Activated CD4-positive, alpha-beta T cell treated with anti-CD3 and anti-CD28 coated beads, Interleukin-2, amount 10 ng/mL, durations not matched to agents 7 days and 5 days (primary cell): ENCODE measurements at places on chromosomes 4 and X.

DNA sequence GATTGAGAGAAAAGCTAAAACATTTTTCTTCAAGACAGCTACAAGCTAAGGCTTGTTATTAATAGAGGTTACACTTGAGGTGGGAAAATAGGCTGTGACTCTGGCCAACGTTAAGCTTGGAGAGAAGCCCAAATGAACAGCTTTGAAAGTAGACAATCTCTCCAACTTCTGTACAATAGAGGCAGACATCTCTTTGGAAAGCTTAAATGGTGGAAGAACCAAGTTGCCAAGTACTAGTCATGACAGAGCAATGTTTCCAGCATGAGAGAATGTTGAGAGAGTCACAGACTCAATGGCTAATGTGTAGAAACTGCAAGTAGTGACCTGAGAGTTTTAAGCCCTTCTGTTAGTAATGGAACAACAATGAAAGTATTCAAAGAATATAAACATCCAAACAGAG lies 298.1 kb downstream of the INPP4B start:
- no peaks in the 10 kb centered on the region for H3K27me3 ChIP-seq
- no peak for DNase-seq

DNA sequence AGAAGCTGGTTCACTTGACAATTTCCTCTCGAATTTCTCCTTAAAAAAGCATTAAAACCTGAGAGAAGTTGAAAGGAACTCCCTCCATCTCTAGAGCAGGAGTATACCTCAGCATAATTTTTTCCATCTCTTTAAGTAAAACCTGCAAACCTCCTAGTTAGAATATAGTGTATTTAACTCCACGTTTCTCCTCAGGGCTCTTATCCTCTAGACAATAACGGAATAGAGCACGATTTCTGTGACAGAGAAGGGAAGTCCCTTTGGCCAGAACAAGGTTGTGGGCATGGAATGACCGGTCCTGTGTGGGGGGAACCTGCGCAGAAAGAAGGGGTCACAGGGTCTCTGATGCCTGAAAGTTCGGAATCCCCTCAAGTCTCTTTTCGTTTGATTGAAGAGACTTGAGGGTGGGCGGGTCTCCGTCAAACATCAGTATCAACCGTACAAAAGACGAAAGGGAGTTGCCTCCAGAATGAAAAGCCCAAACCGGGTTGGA lies 697 bp downstream of the ZNF280C start:
- H3K36me3 ChIP-seq, result peaks cover 4% of the 10 kb centered on the region
- peak overlapping the region; percentile 91 for H3K27ac ChIP-seq
- peaks cover 1% of the 10 kb centered on the region for H3K27me3 ChIP-seq
- H3K4me3 ChIP-seq, result peak overlapping the region; percentile 86

DNA sequence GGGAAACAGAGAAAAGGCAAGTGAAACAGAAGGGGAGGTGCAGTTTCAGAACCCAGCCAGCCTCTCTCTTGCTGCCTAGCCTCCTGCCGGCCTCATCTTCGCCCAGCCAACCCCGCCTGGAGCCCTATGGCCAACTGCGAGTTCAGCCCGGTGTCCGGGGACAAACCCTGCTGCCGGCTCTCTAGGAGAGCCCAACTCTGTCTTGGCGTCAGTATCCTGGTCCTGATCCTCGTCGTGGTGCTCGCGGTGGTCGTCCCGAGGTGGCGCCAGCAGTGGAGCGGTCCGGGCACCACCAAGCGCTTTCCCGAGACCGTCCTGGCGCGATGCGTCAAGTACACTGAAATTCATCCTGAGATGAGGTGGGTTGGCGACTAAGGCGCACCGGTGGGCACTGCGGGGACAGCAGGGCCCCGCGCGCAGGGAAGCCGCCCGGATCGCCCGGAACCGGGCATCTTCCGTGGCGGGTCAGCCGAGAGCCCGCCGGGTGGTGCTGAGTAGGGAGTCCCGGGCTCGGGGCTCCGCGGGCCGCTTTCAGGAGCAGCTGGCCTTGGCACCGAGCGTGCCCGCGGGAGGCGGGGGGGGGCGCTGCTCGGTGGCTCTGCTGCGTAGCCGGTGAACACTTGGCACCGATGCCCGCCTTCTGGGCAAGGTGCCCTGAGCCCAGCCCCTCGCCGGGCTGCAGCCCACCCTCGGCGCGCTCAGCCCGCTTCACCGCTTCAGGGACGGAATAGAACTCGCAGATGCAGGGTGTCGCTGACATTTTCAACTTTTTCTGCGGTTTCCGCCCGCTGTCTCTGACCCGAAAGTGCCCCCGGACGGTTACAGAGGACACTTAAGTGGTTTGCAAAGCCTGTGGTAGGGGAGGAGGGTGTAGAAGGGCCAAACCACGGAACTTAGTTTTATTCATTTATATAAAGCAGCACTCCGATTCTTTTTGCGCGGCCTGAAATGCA lies at the start of gene CD38:
Gene CD38, plus strand, starts transcription at position 40 of the 953 bp plus-strand sequence. Its CDS starts 87 bp downstream, at position 127.
- peaks cover 78% of the 10 kb centered on the region for H3K4me1 ChIP-seq
- H3K36me3 ChIP-seq, result peaks cover 64% of the 10 kb centered on the region
- H3K4me3 ChIP-seq, result peak within 1 kb of the TSS; percentile 85
- peak within 1 kb of the TSS; percentile 91 for H3K27ac ChIP-seq

- H3K27me3 ChIP-seq, result no peaks in the 10 kb centered on the region
- DNase-seq, result peak; percentile 6
- peak overlapping the region; percentile 89 for H3K27ac ChIP-seq
- H3K36me3 ChIP-seq, result peaks cover 4% of the 10 kb centered on the region
Measured at GRCh38 chrX:135985973-135986310, 707 bp downstream of the SLC9A6 start.

DNA sequence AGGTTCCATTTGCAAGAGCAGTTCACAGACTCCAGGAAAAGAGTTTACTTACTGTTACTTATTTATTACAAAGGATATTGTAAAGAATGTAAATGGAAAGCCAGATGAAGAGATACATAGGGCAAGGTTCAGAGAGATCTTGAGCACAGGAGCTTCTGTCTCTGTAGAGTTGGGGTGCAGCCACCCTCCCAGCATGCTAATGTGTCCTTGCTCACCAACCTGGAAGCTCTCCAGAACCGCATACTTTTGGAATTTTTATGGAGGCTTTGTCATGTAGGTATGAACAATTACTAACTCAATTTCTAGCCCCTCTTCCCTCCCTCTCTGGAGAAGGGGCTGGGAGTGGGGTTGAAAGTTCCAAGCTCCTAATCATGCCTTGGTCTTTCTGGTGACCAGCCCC lies 857.2 kb downstream of the RPA4 start:
- H3K36me3 ChIP-seq, result no peaks in the 10 kb centered on the region
- no peak overlapping the region for H3K4me3 ChIP-seq
- no peak overlapping the region for H3K27ac ChIP-seq
